ENCODE measurements at places on chromosomes 3 and 15.

DNA sequence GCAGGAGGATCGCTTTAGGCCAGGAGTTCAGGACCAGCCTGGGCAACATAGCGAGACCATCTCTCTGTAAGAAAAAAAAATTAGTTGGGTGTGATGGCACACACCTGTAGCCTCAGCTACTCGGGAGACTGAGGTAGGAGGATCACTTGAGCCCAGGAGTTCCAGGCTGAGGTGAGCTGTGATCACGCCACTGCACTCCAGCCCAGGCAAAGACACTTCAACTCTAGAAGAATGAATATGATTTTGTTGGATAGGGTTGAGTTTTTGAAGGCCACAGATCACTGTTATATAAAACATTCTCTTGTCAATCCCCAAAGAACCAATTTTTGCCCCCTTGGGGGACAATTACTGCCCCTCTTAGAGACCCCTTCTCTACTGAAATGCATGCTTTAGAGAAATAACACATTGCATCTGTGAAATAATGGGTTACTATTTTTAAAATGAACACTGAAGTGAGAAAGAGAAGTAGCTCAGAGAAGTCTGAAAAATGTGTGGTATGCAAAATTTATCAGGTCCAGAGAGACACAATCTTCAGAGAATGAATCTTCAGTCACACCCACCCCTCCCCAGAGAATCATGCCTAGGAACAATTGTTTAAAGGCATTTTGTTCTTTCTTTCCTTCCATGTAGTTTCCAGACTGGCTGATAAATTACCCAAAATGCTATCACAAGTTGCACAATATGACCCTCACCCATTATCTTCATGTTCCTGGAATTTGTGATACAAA lies 42.7 kb downstream of the METTL6 start:
- no peak for DNase-seq

DNA sequence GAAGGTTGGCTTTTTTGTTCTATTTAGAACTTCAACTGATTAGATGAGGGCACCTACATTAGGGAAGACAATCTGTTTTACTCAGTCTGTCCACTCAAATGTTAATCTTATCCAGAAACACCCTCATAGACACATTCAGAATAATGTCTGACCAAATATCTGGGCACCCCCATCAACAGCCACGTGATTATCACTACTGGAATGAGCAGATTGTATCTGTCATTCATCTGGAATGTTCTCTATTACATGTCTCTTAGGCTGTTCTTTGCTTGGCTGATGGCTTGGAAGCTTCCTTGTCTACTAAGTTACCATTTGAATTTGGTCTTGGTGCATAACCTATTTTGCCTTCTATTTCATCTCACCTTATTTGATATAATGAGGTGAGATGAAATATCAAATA lies 15.7 kb upstream of the LRRC58 start:
- DNase-seq: no peak

- no peak for DNase-seq
Measured at GRCh38 chr3:159910991-159911663, 77.5 kb upstream of the IL12A start.

DNA sequence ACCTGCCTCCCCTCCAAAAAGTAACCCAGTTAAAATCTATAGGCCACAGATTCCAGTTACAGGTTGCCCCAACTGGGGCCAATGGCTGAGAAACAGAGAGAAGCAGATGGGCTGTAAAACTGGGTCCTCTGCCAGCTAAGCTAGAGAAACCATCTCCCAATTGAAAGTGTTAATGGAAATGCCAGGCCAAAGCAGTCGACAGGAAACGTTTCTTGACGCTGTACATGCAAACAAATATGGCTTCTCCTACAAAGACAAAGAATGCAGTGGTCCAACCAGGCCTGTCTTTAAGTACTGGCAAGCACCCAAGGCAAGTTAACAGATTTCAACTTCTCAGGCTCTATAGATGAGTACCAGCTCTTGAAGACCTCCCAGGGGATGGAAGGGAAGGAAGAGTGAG lies 71.3 kb downstream of the MAGI1 start:
- no peak for DNase-seq

DNA sequence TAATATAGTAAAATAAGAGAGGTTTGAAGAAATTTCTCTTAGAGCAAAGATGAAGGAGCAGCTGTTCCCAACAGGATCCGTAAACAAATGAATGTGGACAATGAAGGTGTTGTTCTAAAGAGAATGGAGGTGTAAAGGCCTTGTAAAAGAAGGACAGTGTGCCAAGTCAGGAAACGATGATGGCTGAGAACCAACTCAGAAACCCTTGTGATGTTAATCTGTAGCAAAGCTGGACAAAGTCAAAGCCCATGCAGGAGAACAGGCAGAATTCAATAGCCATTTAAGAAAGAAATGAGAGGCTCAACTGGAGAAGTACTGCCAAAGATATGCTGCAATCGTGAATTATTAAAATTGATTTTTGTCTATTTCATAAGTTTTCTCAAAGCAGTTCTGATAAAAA lies 192.2 kb downstream of the MBNL1 start:
- DNase-seq: no peak

- DNase-seq: no peak
Measured at GRCh38 chr15:101672298-101672697, 20.1 kb upstream of the TM2D3 start.

- DNase-seq: no peak
Measured at GRCh38 chr3:50124800-50125178, 30.3 kb upstream of the SEMA3F start.

GRCh38 chr15:92499731-92500530 lies 106.2 kb downstream of the ST8SIA2 start:
- DNase-seq: no peak

- no peak for DNase-seq
Measured at GRCh38 chr3:58991623-58992022, 58.2 kb downstream of the CFAP20DC start.

DNA sequence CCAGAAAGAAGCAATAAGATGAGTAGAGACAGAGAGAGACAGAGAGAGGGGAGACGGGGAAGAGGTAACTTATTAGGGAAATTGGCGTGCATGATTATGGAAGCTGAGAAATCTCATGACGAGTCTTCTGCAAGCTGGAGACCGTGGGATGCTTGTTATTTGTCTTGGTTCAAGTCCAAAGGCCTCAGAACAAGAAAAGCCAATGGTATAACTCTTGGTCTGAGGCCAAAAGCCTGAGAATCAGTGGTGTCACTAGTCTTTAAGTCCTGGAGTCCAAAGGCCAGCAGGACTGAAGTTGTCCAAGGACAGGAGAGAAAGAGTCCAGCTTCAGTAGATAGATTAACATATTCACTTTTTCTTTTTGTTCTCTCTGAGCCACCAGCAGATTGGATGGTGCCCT lies 613.6 kb downstream of the CADM2 start:
- DNase-seq: no peak

DNA sequence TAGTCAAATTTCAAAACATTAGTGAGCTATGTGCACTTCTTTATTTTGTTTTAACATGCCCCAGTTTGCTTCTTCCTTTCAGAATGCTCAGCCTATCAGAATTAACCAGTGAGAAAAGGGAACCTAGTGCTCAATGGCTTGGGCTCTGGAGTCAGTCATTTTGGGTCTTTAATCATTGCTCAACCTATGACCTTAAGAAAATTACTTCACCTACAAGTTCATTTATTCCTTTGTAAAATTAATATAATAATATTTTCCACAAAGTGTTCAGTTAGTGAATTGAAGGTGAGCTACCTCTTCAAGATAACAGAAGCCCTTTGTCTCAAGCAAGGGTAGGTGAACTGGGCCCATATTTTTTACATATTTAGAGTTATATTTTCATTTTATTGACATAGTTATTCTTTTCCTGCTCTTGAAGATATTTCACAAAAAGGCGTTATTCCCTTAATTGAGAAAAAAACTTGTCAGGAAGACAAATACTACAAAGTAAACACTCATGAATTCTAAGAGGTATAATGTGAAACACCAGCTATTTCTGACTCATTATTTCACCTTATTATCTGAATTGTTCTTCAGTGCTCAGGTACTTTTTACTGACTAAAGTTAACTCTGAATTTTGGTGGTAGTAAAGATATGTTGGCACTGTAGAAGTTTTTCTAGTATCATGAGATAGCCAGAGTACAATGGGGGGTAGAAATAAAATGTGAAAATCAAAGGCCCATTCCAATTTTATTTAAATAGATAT lies 415.5 kb downstream of the NAALADL2 start:
- no peak for DNase-seq

GRCh38 chr3:190108804-190109203 lies 11.9 kb downstream of the P3H2 start:
- DNase-seq: no peak

DNA sequence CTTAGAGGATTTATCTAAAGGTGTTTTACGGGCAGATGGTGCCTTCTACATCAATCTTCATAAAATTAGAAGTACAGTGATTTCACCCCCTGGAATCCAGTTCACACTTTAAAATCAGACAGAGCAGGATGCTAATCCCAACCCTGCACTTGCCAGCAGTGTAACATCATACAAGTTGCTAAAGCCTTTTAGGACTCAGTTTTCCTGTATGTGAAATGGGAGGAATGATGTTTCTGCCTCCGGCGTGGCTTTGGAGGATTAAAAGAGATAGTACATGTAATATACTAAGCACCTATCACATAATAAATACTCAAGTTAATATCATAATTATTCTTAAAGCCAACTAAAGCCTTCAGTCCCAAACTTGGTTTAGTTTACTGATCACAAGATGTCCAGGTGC lies 257.2 kb upstream of the THBS1 start:
- no peak for DNase-seq

GRCh38 chr3:82641701-82642100 lies 880.3 kb upstream of the GBE1 start:
- no peak for DNase-seq

DNA sequence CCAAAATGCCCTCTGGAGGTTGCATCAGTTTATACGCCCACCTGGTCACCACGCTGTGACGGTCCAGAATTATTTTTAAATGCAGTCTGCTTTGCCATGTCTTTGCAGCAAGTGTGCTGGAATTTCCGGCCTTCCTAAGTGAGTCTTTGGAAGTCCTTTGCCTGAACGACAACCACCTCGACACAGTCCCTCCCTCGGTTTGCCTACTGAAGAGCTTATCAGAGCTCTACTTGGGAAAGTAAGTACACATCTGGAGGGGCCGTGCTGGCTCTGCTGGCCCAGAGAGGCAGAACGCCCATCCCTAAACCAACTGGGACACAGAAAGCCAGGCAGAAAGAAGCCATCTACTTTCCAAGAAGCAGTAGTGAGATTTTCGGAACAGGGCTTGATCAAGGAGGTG lies 101.8 kb downstream of the LRRK1 start:
- no peak for DNase-seq

GRCh38 chr15:76197703-76198455 lies 113.4 kb downstream of the ETFA start:
- no peak for DNase-seq

DNA sequence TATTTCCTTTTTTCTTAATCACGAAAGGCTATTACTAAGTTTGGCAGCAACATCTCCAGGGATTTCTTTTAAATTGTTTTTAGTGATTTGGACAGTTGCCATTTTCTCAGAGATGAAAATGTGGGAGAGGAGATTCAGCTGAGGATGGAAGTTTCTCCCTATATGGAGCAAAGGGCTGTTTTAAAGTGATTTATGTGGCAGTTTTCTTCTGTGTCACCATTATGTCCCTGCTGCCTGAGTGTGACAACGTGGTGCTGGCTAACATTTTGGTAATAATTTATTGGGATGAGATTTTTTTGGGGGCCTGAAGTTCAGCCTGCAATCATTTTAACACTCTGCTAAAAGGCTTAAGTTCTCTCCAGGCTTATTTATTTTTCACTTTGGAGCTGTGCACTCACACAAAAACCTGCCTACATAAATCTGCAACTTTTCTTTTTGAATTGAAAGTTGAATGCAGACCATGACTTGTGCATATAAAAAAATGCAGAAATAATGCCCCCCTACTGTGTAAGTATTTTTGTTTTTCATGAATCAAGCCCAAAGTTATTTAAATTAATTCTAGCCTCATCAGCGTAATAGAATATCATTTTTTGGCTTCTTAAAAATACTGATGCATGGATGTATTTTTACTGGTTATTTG lies 210.9 kb downstream of the ZIC1 start:
- no peak for DNase-seq

DNA sequence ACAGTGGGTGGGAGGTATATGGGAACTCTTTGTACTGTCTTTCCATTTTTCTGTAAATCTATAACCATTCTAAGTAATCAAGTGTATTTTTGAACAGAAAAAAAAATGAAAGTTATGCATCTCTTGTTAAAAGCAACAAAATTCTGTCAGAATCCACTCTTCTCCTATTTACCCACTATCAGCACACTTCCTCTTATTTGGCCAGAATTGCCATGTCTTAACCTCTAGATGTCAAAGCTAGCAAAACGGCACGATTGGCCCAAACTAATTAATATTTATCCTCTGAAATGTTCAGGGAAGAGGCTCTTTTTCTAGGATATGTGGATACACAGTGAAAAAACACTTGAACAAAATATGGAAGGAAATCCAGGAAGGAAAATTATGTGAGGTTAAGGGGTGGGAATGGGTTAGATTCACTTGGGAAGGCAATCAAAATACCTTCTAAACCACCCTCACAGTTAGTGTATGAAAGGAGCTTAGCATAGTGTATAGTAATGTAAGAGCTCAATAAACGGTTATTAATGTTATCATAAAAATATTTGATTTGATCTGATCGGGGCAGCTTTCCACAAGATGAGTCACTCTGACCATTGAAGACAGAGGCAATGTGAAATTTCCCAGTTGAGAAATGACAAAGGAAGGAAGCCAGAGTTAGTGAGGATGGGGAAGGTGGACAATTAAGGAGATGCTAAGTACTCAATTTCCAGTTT lies 20.1 kb upstream of the TGFBR2 start:
- DNase-seq: no peak

DNA sequence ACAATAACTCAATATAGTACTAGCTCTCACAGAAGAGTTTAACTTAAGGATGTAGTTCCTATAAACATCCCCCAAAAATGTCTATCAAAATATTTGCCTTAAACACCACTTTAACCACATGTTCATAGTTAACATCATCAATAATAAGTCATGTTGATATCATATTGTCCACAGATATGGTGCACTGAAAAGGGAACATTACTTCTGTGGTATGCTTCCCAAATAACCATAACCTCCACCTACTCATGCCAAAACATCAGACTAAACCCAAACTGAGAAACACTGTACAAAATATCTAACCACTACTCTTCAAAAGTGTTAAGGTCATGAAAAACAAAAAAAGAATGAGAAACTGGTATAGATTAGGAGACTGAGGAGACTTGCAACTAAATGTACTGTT lies 32.9 kb downstream of the SLC4A7 start:
- no peak for DNase-seq

DNA sequence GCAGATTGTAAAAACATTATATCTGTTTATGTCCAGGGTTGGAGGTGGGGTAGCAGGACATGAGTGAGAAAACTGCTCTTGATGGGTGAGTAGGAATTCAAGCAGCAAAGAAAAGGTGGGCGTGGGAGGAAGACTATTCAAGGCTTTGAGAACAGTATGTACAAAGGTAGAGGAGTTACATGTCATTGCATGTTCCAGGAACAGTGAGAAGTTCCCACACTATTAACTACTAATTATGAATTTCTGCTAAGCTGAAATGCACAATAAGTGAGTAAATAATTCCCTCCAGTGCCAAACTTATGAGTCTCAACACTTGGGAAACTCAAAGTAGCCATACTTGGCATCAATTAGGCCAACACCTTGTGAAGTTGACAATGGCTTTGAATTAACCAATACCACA lies 80.1 kb downstream of the SRGAP3 start:
- no peak for DNase-seq
